ENCODE measurements at places on chromosomes 7 and 10.

- DNase-seq: no peak
Observed at GRCh38 chr7:44801890-44802289, 5.4 kb downstream of the PPIA start.

DNA sequence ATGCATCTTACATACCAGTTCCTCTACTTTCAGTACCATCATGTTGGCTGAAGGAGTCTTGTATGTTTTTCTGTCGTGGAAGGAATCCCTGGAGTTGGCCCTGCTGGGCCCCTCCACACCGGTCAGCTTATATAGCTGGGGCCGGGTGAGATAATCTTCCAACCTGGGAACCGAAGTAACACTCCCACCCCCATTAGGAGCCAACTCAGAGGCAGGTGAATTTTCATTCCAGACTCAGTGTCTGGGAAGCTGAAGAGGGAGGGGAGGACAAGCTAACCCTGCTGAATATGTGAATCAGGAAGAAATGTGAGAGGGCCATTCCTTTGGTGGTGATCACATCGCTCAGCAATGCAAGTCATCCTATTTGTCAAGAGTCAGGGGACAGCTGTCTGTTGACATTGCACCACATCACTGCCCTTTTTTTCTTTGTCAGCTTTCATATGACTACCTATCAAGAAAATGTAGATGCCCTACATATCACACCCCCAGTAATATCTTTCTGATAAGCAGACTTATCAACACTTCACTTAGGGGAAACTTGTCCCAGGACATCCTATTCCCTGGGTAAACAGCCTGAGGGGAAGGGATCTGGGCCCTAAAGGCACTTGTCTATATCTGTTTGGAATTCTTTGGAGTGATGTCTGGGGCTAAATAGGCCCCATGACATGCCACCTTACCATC is at the start of gene ANKRD1:
Gene ANKRD1 (minus strand): TSS at position 102 of the 681 bp plus-strand sequence. CDS start 60 bp downstream, at position 42.
- peak; percentile 86 for DNase-seq

GRCh38 chr7:78222001-78222751 is 423.6 kb downstream of the PHTF2 start:
- DNase-seq: peak; percentile 77

DNA sequence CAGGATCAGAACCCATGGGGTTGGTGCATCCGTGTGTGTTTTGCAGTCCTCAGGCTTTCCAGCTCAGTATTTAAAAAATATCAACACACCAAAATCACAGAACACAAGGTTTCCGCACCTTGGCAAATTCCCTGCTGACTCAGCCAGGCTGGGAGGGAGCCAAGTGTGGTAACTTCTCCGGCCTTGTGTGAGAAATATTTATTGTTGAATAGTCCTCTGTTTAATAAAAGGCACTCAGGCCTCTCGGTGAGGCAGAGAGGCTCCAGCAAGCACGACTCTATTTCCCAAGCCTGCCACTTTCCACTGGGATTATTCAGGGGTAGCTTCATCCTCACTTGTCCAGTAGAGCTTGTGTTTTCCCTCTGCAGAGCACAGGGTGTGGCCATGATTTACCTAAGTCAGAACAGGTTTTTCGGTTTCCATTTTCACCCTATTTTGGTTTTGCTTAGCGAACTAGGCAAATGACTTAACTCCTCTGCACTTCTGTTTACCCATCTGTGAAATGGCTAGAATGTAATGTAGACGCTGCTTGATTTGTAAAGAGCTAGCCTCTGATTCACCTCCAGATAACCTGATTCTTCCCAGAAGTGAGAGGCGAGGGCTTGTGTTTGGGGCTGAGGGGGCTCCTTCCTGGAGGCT is 13.0 kb upstream of the CHST15 start:
- peak; percentile 51 for DNase-seq

DNA sequence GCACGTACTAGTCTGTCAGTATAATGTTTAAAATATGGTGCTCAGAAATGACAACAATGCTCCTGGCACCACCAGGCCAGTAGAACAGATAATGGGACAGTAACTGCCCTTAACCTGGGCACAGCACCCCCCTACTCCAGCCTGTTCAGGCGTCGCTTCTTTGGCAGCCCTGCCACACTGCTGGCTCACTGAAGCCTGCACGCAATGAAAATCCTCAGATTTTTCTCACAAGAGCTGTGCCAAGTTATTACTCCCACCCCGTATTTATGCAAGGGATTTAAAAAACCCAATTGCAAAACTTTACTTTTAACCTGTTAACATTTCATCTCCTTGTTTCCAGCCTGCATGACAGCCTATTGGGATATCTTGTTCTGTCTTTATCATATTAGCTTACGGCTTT is 56.6 kb upstream of the LAMB1 start:
- DNase-seq: no peak

DNA sequence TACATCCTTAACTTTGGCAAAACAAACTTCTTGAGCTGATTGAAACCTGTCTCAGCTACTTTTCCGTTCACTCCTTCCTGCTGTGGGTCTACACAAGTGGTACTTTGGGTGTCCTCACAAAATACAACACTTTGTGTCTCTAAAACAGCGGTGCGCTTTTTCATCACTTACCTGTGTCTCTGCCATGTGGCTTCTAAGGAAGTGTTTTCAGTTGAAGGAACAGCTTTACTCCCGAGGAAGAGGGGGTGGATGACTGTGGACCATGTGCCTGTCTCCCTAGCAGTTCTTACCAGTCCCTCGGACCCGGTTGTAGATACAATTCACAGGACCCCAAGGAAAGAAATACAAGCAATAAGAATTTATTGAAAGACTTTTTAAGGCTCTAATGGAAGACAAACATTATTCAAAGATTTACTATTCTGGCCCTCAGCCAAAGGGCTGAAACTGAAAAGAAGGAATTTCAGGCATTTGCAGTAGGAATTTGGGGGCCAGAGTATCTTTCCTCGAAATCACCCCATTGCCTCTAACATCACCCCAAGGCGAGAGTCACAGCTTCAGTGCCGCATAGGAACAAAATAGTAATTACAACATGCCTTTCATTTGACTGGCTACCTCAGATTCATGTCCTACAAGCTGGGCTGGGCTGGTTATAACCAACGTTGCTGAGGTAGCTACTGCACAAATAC is 246.3 kb downstream of the ACTR3B start:
- DNase-seq: no peak

DNA sequence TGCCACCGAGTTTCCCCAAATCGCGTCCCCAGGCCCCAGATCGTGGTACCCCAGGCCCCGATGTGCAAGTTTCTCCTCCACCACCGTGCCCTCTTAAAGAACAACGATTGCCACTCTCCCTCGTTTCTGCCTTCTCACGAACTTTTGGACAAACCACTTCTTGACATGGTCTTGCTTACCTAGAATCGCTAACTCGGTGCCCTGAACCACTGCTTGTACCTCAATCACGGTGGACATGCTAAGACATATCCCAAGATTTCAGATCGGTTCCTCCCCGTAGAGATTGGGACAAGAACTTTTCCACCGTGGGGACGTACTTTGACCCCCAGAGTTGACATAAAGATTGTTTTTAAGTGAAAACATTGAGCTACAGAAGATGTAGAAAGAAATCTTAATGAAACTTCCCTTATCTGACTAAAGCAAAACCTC is 477 bp upstream of the ZC3HAV1 start:
- no peak for DNase-seq

DNA sequence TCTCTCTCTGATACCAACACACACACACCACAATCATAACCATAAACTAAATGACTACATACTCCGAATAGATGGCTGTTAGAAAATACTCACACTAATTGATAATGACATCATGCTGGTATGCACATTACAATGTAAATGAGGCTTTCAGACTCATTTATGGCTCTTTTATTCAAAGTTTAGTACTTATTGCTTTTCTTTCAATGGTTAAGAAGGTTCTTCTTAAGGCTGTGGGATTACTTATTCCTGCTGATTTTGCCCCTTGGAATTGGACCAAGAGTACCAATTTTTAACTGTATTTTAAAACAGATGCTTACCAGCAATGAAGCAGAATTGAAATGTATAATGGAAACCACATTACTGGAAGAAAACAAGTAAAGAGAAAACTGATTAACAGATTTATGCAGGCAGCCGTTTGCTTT is 20.6 kb upstream of the CABCOCO1 start:
- no peak for DNase-seq

GRCh38 chr7:117084286-117084685 is 131.0 kb downstream of the ST7 start:
- no peak for DNase-seq

DNA sequence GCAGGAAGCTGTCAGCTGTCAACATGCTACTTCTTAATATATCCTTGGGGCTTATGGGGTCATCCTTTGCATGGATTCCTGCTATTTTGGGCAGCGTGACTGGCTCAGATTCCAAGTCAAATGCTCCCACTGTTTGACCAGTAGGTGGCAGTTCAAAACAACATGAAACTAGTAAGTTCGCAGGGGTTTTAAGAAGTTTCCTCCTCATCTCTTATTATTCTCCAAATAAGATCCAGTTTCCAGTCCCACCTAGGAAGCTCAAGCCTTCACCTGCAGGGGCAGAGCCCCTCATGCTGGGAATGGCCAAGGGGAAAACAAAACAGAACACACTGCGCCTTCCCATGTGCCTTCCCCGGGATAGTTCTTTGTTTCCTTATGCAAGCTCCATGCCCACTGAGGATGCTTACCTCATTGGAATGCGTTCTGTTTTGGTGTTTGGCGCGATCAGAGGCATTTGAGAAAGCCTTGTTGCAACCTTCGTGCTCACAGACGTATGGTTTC is 259.8 kb downstream of the GLI3 start:
- peak; percentile 55 for DNase-seq

- DNase-seq: no peak
Observed at GRCh38 chr7:36109013-36109627, 43.9 kb upstream of the EEPD1 start.

DNA sequence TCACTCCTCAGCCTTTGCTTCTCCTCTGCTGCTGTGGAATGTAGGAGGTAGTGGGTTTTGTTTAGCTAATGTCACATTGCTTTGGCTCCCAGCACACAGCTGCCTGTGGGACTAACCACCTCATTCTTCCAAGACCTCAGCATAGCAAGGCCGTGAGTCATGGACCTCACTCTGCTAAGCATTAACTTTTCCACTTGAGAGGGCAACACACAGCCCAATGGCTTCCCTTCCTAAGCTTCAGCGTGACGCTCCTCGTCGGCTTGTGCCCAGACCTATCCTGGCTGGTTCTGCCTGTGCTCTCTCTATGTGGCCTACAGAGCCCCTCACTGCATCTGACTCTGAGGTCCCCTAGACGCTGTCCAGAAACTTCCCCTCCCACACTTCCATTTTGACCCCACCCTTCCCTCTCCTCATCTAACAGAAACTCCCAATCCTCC is 23.3 kb downstream of the MYOF start:
- DNase-seq: peak; percentile 100

DNA sequence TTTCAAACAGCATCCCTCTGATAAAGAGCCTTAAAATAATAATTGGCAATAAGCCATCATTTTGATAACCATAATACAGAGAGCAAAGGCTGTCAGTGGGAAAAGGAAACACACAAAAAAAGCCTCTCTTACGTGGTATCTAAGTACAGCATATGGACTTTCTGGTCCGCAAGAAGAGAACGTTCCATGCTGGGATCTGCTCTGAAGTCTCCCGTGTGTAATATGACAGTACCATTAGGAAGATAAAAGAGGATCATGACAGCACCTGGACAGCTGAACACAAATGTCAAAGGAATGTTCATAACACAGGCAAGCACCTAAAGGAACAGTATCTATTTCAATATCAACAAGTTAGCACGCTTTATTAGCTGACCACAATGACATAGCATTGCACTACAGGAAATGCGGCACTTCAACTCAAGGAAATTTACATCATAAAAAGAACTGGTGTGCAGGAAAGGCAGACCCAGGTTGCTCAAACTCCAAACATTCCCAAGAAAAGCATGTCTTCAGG is 9.9 kb downstream of the DCLRE1A start:
- no peak for DNase-seq

- no peak for DNase-seq
Observed at GRCh38 chr10:70774810-70775678, 10.1 kb downstream of the TBATA start.

DNA sequence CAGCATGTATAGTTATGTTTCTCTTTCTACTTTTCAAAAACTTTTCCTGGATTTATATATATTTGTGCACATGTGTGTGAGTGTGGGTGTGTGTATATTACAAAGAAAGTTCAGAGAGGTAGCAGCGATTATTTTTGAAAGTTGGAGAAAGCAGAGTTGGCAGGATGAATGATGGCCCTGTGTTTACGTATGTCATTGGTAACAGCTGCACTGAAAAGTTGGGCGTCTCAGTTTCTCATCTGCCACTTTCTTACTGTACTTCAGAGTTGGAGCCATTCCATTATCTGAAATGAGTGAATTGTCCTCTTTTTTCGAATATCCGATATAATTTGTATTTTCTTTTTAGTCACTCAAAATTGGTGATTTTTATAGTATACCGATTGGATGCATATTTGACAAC is 172.2 kb downstream of the CDK14 start:
- DNase-seq: no peak

DNA sequence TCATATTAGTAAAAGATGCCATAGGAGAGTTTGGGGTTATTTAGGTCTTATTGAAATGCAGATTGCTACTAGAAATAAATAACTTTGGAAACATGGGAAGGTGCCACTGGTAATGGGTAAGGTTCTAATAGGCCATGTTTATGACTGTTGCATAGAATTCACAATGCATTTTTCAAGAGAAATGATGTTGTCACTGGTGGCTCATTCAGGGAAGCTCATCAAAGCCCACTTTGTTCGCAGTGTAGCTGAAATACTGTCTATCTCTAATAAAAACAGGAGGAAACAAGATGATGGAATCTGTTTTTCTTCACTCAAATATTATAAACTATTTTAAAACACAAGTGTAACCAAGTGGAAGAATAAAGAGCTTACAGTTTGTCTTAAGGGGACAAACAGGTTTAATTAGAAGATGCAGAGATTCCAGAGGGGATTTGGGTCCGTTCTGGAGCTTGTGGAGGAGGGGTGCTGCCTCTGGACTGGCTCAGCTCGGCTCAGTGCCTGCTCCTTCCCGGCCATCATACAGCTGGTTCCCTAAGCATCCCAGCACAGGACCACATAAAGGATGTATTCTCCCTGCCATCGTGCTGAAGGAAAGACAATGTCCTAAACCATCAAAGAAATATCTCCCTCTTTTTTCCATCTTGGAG is 20.4 kb downstream of the OPALIN start:
- DNase-seq: no peak

GRCh38 chr7:134750083-134751062 is 29.1 kb upstream of the CALD1 start:
- no peak for DNase-seq

GRCh38 chr10:95831076-95831475 is 75.1 kb downstream of the ENTPD1 start:
- DNase-seq: no peak

- DNase-seq: no peak
Observed at GRCh38 chr10:88991899-88992320, 1.3 kb downstream of the FAS start.

- no peak for DNase-seq
Observed at GRCh38 chr7:36905841-36906240, 181.5 kb upstream of the AOAH start.

- no peak for DNase-seq
Observed at GRCh38 chr7:129170441-129171021, 17.9 kb upstream of the SMO start.

- DNase-seq: peak; percentile 55
Observed at GRCh38 chr10:95236068-95236903, 42.2 kb downstream of the ACSM6 start.

- DNase-seq: peak; percentile 12
Observed at GRCh38 chr7:138784692-138785091, 13.1 kb upstream of the TMEM213 start.
